Spinal cord (tissue), 10 donors: ENCODE measurements at places on chromosomes 6 and 20. TPM values are rescaled to one million over a fixed set of nuclear protein-coding genes. Genes with fewer than 3 reads are reported as not detected.

- no peak for DNase-seq
These were observed 55.9 kb upstream of the SAYSD1 start for GRCh38 chr6:39170860-39171259.

Gene WFDC2
- 7.0 TPM for total RNA-seq

- no peak for DNase-seq
These were observed 14.6 kb downstream of the SAYSD1 start for GRCh38 chr6:39100358-39100757.

- DNase-seq: no peak
These were observed 138.0 kb downstream of the FUT9 start for GRCh38 chr6:96153775-96154174.

Gene OR2B6
- not detected for total RNA-seq

- no peak for DNase-seq
These were observed 12.6 kb downstream of the SRC start for GRCh38 chr20:37358366-37359150.

DNA sequence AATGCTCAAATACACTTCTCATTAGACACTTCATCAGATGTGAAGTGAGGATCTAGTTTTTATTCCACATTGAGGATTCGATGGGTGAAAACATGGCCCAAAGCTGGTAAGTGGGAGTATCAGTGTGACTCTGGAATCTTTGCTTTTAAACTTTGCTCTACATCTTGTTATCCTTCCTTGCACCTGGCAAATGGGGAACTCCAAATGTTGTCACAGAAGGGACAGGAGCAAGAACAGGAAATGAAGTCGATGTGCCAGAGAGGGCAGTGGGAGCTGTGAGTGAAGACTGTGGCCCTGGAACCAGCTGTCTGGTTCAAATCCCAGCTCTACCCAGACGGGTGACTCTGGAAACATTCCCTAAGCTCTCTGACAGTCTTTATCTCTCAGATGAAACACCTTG, 86.7 kb upstream of the AGPAT4 start:
- DNase-seq: no peak

DNA sequence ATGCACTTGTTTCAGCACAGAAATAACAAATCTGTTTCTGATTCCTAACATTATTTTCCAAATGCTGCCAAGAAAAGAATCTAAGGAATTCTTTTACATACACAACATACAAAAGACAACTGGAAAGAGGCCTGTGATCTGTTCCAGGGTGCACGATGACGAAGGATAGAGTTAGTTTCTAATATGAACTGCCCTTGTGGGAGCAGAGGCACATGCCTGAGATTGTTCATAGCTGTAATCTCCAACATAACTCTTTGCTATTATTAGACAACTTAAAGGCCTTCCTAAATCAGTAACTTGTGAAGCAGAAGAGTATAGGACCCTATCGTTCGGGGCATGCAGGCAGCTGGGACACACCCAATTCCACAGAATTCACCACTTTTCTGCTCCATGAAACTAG, 41.2 kb upstream of the NHSL1 start:
- DNase-seq: no peak

DNA sequence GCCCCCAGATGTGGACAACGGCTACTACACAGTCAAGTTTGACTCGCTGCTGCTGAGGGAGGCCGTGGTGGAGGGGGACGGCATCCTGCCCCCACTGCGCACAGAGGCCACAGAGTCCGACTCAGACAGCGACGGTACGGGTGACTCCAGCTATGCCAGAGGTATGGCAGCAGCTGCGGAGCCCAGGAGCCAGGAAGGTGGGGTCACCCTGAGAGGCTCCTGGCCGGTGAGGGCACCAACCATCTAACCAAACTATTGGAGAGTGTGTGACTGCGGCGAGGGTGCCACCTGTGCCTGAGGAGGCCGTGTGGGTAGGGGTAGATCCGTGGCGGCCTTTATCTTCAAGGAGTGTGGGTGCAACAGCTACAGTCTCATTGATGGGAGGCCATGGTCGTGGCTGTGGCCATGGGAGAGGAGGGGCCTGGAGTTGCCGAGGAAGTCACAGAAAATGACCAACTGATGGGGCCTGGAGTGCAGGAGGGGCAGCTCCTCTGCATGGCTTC, 2.8 kb upstream of the LIME1 start:
- DNase-seq: no peak

Gene TMC2
- total RNA-seq: 1.2 TPM

- no peak for DNase-seq
These were observed 118.7 kb downstream of the NFATC2 start for GRCh38 chr20:51423810-51424209.

DNA sequence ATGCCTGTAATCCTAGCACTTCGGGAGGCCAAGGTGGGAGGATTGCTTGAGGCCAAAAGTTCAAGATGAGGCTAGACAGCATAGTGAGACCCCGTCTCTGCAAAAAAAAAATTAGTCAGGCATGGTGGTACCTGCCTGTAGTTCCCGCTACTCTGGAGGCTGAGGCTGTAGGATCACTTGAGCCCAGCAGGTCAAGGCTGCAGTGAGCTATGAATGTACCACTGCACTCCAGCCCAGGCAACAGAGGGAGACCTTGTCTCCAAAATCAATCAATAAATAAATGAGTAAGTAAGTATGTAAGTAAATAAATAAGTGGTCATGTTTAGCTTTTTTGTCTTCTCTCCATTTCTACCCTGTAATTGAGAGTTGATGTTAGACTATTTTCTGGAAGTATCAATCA, 336.8 kb downstream of the FARS2 start:
- no peak for DNase-seq
